Hair follicular keratinocyte (primary cell): ENCODE measurements at places on chromosomes 4 and X. TPM values are rescaled to one million over a fixed set of nuclear protein-coding genes. Genes with fewer than 3 reads are reported as not detected.

The IL2RG gene
- not detected in 2 replicates for total RNA-seq

The RNF175 gene
- 0.39 TPM in 1 of 2 replicates, not detected in the other for total RNA-seq

The SCFD2 gene
- 10.2 and 10.6 TPM in 2 replicates for total RNA-seq

The CXCL11 gene
- total RNA-seq = 0.15 and 1.2 TPM in 2 replicates

The GPRASP2 gene
- total RNA-seq = 4.5 and 6.0 TPM in 2 replicates

The LEF1 gene
- 2.5 and 3.3 TPM in 2 replicates for total RNA-seq

The PSAPL1 gene
- total RNA-seq = not detected in 2 replicates

The VCX2 gene
- total RNA-seq = not detected in 2 replicates

The ITGB1BP2 gene
- total RNA-seq = 0.23 and 1.7 TPM in 2 replicates

The DGAT2L6 gene
- total RNA-seq = not detected in 2 replicates

The ELMOD2 gene
- total RNA-seq = 17.6 and 18.5 TPM in 2 replicates

The CPZ gene
- not detected in 2 replicates for total RNA-seq

The SNCA gene
- total RNA-seq = 51.6 and 59.9 TPM in 2 replicates

The NMU gene
- total RNA-seq = 0.78 and 3.8 TPM in 2 replicates

The SLC30A9 gene
- total RNA-seq = 44.3 and 50.5 TPM in 2 replicates

The KCND1 gene
- total RNA-seq = 0.23 and 0.47 TPM in 2 replicates

The RAI2 gene
- total RNA-seq = not detected in 2 replicates

The LRBA gene
- 42.7 and 51.5 TPM in 2 replicates for total RNA-seq

The USP26 gene
- total RNA-seq = not detected in 2 replicates
